Calu3 (cell line): ENCODE measurements at places on chromosomes 5 and 9. TPM values are rescaled to one million over a fixed set of nuclear protein-coding genes. Genes with fewer than 3 reads are reported as not detected.

- peak; percentile 87 for DNase-seq
- no peaks in the 10 kb centered on the region for H3K27me3 ChIP-seq
- peaks cover 38% of the 10 kb centered on the region for H3K36me3 ChIP-seq
- no peak overlapping the region for H3K4me3 ChIP-seq
- H3K27ac ChIP-seq: peak overlapping the region; percentile 24
Observed at GRCh38 chr5:116442095-116442534, 132.5 kb downstream of the SEMA6A start.

- H3K4me3 ChIP-seq: no peak overlapping the region
- DNase-seq: no peak
- peaks cover 5% of the 10 kb centered on the region for H3K36me3 ChIP-seq
Observed at GRCh38 chr5:55254802-55255201, 21.4 kb upstream of the CCNO start.

GRCh38 chr5:96780626-96781025, 27.1 kb downstream of the ERAP1 start:
- no peak overlapping the region for H3K4me3 ChIP-seq
- peak overlapping the region; percentile 22 for H3K27ac ChIP-seq
- H3K4me1 ChIP-seq: peaks cover 18% of the 10 kb centered on the region

DNA sequence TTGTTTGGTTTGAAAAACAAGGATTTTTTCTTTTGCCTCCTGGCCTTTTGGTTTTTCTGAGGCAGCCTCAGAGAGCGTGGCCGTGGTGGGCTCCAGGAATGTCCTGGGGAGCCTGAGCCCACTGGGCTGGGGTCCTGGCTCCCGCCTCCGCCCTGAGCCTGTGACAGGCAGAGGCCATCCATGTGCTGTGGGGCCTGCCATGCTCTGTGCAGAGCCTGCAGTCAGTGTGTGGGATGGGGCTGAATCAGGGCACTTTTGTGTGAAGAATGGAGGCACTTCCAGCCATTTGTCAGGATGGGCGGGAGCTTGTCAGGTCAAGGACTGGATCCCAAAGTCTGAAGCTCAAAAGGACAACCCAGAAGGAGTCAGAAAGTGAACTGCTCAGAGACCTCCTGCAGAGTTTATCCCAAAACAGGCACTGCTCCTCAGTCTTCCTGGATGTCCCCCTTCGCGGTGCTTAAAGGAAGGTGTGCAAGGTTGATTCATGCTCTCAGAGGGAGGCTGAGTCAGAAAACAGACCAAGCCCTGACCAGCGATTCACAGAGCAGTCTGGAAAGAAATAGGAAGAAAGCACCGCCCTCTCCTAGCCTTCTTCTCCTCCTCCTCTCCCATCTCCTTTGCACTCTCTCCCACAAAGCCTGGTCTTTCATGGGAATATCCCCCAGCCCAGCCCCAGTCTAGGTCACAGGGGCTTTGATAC, 53.2 kb downstream of the MVB12B start:
- H3K36me3 ChIP-seq: no peaks in the 10 kb centered on the region
- H3K27ac ChIP-seq: no peak overlapping the region
- H3K4me1 ChIP-seq: peaks cover 24% of the 10 kb centered on the region
- no peak overlapping the region for H3K4me3 ChIP-seq
- no peak for DNase-seq

- no peaks in the 10 kb centered on the region for H3K27me3 ChIP-seq
- no peak for DNase-seq
- H3K4me3 ChIP-seq: no peak overlapping the region
Observed at GRCh38 chr9:16575142-16575985, 295.1 kb downstream of the BNC2 start.

DNA sequence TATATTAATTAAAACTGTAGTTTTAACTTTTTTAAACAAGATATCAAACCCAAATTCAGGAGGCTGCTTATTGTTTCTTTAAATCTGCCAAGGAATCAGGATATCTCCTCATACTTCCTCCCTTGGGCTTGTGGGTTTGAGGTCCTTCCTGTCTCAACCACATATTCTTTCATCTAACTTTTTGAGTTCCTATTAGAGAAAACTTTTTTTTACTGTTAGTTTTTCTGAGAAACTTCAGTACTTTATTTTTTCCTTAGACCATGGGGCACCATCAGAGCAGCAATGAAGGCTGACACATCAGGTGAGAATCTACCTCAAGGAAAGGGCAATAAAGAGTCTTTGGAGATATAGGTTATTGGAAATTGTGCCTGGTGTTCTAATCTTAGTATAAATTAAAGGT, 56.7 kb downstream of the TSSK1B start:
- H3K4me1 ChIP-seq: no peaks in the 10 kb centered on the region
- DNase-seq: no peak
- no peaks in the 10 kb centered on the region for H3K27me3 ChIP-seq
- H3K27ac ChIP-seq: no peak overlapping the region
- no peaks in the 10 kb centered on the region for H3K36me3 ChIP-seq

GRCh38 chr9:109256336-109256735, 64.5 kb downstream of the EPB41L4B start:
- H3K27ac ChIP-seq: no peak overlapping the region
- no peaks in the 10 kb centered on the region for H3K27me3 ChIP-seq
- H3K4me3 ChIP-seq: no peak overlapping the region

GRCh38 chr5:32422697-32423096, 21.8 kb downstream of the ZFR start:
- no peak overlapping the region for H3K4me3 ChIP-seq
- no peaks in the 10 kb centered on the region for H3K27me3 ChIP-seq
- H3K27ac ChIP-seq: no peak overlapping the region

GRCh38 chr5:142319560-142320429, 5.0 kb downstream of the SPRY4 start:
- H3K4me3 ChIP-seq: peak overlapping the region; percentile 98
- no peak for DNase-seq
- H3K27me3 ChIP-seq: no peaks in the 10 kb centered on the region
- no peak overlapping the region for H3K27ac ChIP-seq
- H3K4me1 ChIP-seq: peaks cover 28% of the 10 kb centered on the region

DNA sequence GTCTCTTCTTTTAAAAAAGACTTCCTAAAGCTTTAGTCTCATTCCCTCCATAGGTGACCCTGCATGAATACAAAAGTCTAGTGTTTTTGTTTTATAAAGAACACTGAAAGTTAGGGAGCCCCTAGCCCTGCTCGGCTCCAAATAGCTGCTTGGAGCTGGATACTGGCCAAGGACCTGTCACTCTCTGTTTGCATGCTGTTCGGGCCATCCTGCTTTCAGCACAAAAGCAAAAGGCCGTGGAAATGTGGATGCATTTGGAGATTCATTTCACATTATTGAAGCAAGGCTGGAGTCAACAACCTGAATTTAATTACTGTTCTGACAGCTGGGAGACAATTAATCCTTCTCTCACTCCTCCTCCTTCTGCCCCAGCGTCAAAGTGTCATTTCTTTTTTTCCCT, 151.7 kb upstream of the NMUR2 start:
- peaks cover 22% of the 10 kb centered on the region for H3K27me3 ChIP-seq
- H3K4me1 ChIP-seq: no peaks in the 10 kb centered on the region
- H3K4me3 ChIP-seq: no peak overlapping the region
- no peak for DNase-seq
- no peaks in the 10 kb centered on the region for H3K36me3 ChIP-seq

The KCNV2 gene
- total RNA-seq: not detected in 2 replicates

The TERT gene
- 2.1 and 2.3 TPM in 2 replicates for total RNA-seq

The KIF3A gene
- 17.5 and 18.9 TPM in 2 replicates for total RNA-seq

The OR1N1 gene
- total RNA-seq: not detected in 2 replicates

The DOK3 gene
- total RNA-seq: 14.5 and 15.7 TPM in 2 replicates

The HSD17B3 gene
- total RNA-seq: 1.2 and 1.5 TPM in 2 replicates

The PDE6A gene
- total RNA-seq: not detected in 2 replicates

The TCF7 gene
- total RNA-seq: 13.6 and 16.8 TPM in 2 replicates

The BTNL8 gene
- total RNA-seq: not detected in 2 replicates
